Pancreas (tissue), 10 donors: ENCODE measurements at places on chromosomes 11 and 22. TPM values are rescaled to one million over a fixed set of nuclear protein-coding genes. Genes with fewer than 3 reads are reported as not detected.

GRCh38 chr11:76955459-76956114, 78.6 kb upstream of the B3GNT6 start:
- no peak for DNase-seq

DNA sequence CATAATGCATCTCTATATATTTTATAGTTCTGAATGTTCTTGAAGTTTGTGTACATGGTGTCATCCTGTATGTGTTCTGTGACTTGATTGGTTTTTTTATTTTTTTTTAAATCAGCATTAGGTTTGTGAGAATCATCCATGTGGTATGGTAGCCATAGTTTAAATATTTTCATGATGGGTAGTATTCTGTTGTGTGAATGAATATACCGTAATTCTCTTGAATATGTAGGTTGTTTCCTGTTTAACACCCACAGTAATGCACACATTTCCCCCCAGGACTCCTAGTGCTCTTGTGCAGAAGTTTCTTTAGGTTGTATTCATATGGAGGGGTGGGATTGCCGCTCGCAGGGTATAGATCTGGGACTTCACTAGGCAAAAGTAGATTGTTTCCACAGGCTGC, 2.0 kb downstream of the PACS1 start:
- no peak for DNase-seq

Gene INSC
- total RNA-seq = 0.55 TPM

GRCh38 chr11:59728913-59729312, 15.3 kb upstream of the OR10V1 start:
- no peak for DNase-seq

Gene ARHGAP8
- total RNA-seq = 10.3 TPM

Gene MRGPRX4
- total RNA-seq = not detected

DNA sequence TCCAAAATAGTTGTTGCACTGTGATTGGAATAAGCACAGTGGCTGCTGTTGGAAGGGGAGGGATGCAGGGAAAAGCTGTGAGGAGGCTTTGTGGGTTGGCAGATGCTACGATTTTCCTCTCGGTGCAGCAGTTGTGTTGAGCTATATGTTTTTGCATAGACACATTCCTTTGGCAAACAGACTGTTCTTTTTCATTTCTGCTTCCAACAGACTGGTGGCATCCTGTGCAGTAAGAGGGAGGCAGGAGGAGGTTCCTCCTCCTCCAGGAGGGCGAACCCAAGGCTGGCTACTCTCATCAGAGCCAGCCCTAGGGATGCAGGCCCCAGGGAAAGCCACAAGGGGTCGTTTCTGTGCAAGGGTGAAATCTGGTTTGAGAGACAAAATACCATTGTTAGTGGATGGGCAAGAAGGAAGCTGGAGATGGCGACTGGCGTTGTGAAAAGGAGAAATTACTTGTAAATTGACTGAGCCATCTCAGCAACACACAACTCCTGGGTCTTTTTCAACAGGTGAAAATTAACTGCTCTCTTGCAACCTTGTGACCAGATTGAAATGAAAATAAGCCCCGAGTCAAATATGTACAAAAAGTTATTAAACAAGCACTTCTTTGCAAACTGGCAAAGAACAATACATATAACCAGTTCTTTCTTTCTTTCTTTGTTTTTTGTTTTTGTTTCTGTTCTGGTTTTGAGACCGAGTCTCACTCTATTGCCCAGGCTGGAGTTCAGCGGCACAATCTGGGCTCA, 26.5 kb upstream of the UBASH3B start:
- peak; percentile 41 for DNase-seq

Gene TRPC6
- total RNA-seq = 0.09 TPM

DNA sequence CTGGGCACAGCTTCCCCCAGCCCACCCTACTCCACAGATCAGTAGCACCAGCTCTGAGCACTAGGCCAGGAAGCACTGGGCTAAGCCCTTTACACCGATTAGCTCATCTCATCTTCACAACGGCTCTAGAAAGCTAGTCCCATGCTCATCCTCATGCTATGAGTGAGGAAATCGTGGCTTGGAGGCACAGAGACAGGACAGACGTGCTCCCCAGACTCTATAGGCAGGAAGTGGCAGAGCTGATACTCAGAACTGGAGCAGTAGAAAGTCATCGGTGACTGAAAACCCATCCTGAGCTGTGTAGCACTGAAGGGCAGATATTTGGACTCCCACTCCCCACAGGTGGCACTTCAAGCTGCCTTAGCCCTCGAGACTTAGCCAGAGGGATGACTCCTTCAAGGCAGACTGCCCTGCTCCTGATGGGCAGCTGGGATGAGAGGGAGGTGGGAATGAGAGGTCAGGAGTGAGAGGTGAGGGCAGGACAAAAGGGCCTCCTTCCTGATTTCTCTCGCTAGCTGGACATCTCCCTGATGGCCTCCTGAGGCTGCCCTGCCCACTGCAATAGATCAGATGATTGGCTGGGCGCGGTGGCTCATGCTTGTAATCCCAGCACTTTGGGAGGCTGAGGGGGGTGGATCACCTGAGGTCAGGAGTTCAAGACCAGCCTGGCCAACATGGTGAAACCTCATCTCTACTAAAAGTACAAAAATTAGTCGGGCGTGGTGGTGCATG, 9.7 kb downstream of the CD5 start:
- DNase-seq = no peak

Gene FGF19
- 0.06 TPM for total RNA-seq

GRCh38 chr11:128420951-128421350, 166.4 kb downstream of the ETS1 start:
- DNase-seq = no peak

DNA sequence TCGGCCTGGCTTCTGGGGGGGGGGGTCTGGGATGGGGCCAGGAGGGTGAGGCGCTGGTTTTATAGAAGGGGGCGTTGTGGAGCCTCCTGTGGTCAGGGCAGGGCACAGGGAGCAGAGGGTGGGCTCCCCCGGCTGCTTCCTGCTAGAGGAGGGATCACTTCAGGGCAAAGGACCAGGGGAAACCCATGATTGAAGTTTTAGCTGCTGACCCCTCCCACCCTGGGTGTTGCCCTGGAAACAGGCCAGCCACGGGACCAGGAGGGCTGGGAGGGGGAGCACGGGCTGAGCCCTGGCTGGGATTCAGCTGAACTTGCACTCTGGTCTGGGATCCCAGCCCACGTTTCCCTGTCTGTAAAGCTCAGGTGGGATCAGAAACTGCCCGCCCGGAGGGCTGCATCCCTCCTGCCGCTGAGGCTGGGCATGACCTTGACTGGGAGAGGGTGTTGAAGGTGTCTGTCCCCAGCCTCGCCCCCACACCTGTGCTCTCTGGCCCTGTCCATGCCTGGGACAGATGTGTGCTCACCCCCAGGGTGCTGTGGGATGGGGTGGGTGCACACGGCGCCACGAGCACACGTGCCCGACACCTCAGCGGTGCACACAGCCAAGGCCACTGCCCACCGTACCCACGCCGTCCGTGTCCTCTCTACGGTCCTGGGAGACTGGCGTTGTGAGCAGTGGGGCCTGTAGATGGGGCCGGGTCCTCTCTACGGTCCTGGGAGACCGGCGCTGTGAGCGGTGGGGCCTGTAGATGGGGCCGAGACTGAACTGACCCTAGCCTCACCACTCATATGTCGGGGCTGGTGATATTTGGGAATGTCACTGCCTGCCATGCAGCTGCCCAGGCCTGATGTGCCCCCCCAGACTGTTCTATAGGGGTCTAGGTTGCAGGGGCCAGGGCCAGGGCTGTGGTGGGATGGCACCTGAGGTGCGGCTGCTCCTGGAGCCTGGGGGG, 2.3 kb downstream of the TSPAN4 start:
- DNase-seq = peak; percentile 94

- DNase-seq = no peak
Measured at GRCh38 chr11:115916608-115917007, 412.4 kb upstream of the CADM1 start.

GRCh38 chr22:47190276-47190956, 428.0 kb downstream of the TBC1D22A start:
- no peak for DNase-seq

DNA sequence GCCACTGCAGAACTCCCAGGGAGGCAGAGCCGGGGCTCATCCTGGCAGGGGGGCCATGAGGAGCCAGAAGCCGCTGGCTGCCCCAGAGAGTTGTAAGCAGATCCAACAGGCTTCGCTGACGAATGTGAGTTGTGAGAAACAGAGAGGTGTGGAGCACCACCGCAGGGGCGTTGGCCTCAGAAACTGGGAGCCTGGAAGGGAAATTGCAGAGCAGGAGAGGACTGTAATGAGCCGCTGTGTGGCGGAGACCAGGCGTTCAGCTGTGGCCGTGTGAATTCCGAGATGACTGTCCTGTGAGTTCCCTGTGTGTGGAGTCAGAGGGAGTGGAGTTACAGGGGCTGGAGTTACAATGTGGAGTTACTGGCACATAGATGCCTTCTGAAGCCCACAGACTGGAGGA, 27.7 kb upstream of the ETS1 start:
- DNase-seq = no peak

DNA sequence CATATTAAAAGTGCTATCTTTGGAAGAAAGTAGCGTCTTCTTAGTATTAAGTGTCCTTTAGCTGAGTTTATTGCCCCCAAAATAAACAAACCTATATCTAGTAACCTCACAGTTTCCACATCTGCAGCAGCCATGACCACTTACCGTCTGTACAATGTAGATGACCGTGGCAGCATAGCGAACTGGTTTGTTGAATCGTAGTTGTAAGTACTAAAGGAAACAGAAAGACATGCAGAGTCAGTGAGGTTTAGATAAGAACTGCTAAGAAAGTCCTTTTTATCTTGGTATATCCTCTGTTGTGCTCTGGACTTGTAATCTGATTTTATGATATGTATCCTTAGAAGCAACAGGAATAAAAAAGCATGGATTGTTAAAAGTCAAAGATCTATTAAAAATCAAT, 9.4 kb downstream of the SLC5A12 start:
- DNase-seq = no peak

Gene SORL1
- total RNA-seq = 11.2 TPM

Gene IGF2
- total RNA-seq = 25.4 TPM

- DNase-seq = no peak
Measured at GRCh38 chr11:114892381-114893197, 214.3 kb downstream of the NXPE2 start.

GRCh38 chr11:1964348-1964747, 17.2 kb downstream of the MRPL23 start:
- DNase-seq = no peak

GRCh38 chr22:49999063-49999945, 13.3 kb downstream of the IL17REL start:
- no peak for DNase-seq

- DNase-seq = no peak
Measured at GRCh38 chr11:44986315-44986714, 35.6 kb upstream of the TP53I11 start.

GRCh38 chr22:32650553-32651345, 150.8 kb upstream of the TIMP3 start:
- no peak for DNase-seq

Gene OR51B2
- not detected for total RNA-seq

DNA sequence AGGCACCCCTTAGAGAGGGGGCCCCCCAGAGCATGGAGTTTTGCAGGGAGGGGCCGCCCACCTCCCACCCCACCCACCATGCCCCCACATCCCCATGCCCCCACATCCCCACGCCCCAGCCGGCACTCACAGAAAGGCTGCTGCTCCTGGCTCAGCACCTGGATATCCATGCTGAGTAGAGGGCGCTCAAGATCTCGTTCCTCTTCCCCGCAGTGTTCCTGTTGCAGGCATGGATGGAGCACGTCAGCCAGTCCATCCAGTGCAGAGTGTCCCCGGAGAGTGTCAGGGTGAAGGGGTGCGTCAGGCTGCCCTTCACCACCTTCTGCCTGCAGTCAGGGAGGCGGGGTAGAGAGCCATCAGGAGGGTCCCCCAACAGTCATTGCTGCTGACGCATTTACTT, 156.2 kb downstream of the CRYBB2 start:
- no peak for DNase-seq

DNA sequence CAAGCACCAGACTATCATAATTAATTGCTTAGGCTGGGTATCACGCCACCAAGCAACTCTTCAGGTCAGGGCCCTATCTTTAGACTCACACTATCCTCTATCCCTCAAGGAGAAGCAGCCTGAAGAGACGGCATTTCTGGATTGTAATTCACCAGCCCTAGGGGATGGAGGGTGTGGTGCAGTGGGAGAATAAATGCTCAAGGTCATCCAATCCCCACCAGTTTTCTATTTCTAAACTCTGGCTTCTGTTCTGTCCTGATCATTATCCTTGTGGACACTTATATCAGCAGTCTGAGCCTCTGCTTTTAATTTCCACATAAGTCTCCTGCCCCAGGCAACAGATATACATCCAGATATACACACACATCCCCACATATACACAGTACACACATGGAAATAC, 13.1 kb upstream of the SIK2 start:
- no peak for DNase-seq

DNA sequence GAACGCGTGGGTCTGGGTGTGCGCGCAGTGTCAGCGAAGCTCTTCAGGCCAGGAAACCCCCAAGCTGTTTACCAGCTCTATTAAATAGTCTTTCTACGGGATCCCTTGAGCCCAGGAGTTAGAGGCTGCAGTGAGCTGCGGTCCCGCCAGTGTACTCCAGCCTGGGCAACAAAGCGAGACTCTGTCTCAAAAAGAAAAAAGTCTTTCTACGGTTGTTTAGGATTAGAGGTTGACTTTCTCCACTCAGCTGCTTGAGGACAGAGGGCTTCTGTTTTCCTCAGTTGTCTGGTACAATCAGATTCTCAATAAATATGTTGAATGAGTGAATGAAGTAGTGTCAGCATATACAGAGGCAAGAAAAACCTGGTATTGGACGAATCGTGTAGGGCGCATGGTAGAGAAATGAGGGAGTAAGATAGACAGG, 619 bp downstream of the SART1 start:
- DNase-seq = no peak

- no peak for DNase-seq
Measured at GRCh38 chr11:76694664-76695063, 24.1 kb upstream of the LRRC32 start.

GRCh38 chr11:46332568-46333393, 14.5 kb upstream of the DGKZ start:
- no peak for DNase-seq

Gene TMEM191C
- not detected for total RNA-seq

Gene CSTPP1
- 13.7 TPM for total RNA-seq

DNA sequence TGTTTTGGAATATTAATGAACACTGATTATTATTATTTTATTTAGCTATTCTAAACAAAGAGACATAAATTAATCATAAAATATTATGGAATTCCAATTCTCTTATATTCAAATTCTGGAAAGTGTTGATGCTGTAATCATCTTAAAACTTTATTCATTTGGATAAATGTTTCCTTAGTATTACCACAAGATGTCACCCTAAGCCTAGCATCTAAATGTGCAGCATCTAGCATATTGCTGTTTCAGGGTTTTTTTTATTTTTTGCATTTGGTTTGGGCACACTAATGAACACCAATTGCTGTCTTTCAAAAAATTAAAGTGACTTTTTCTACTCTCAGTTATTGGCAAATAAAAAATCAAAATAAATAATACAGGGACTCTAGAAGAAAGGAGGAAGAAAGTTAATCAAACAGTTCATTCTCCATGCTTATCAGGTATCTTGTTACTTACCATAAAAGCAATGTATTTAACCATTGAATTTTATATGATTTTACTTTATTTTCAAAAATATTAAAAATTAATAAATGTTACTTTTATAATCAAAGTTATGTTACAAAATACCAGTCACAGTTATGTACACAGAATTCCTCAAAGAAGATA, 31.8 kb downstream of the DLG2 start:
- DNase-seq = no peak

Gene MS4A4A
- 9.1 TPM for total RNA-seq
